GM04503 (cell line): ENCODE measurements at places on chromosomes 2 and 18.

DNA sequence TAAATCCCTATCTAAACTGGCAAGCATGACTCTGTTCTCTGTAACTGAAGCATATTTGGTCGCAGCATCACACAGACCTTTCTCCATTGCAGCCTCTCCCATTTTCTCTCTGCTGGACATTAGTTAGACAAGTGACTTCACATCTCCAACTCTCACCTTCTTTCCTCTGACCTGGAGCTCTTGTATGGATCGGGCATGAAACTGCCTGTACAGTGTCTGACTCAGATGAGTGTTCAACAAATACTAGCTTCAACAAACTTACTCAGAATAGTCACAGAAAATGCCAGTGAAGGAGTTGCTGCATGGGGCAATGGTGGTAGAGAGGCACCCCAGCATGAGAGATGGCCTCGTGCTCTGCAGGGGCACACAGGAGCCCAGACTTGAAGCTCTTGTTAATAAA, 104.7 kb upstream of the COPS8 start:
- DNase-seq, result no peak

DNA sequence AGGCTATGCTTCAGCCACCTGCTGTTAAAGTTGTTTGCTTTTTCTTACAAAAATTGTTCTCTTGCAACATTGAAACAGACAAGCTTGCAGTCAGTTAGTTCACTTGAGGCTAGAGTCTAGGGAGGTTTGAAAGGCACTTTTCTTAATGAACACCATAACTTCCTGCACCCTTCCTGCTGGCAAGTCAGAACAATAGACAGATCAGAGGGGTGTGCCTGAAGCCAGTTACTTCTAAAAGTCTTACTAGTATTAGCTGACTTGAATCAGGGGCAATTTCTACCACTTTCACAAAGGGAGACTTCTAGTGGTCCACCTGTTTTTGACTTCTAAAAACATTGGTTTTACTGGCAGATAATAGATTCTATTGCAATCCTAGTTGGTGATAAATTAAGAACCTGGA, 367.4 kb upstream of the CDH20 start:
- no peak for DNase-seq

- DNase-seq, result no peak
These were observed 1.8 kb downstream of the PSTPIP2 start for GRCh38 chr18:46070232-46070631.

DNA sequence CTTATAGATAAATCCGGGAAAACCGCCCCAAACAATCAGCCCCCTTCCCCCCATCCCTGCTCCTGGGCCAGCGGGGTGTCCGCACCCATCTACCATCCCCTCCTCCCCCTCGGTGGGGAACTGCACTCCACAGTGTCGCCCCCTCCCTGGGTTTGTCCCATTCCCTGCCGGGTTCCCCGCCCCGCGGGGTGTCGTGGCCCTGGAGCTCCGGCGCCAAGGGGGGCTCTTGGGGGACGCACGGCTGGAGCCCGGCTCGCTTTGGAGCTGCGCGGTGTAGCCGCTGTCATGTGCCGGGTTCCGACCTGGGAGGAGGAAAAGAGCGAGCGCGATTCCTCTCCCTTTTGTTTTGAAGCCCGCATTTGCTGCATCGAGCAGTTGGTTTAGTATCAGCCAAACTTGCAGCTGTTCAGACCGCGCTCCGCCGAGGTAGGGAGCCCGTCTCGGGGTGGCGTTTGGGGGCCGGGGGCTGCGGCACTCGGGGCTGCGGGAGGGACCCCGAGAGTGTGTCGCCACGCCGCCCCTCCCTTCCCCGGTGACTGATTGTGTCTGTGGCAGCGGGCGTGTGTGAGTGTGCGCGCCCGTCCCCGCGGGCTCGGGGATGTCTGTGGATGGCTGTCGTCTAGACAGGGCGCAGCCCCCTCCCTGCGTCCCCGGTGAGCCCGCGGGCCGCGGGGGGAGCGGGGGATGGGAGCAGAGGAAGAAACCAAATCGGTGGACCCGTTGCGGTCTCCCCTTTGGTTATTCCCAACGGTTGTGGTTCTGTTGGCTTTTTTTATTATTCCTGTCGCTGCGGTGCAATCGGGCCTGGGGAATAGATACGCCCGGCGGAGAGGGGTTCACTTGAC, 797 bp downstream of the CTIF start:
- DNase-seq, result no peak

DNA sequence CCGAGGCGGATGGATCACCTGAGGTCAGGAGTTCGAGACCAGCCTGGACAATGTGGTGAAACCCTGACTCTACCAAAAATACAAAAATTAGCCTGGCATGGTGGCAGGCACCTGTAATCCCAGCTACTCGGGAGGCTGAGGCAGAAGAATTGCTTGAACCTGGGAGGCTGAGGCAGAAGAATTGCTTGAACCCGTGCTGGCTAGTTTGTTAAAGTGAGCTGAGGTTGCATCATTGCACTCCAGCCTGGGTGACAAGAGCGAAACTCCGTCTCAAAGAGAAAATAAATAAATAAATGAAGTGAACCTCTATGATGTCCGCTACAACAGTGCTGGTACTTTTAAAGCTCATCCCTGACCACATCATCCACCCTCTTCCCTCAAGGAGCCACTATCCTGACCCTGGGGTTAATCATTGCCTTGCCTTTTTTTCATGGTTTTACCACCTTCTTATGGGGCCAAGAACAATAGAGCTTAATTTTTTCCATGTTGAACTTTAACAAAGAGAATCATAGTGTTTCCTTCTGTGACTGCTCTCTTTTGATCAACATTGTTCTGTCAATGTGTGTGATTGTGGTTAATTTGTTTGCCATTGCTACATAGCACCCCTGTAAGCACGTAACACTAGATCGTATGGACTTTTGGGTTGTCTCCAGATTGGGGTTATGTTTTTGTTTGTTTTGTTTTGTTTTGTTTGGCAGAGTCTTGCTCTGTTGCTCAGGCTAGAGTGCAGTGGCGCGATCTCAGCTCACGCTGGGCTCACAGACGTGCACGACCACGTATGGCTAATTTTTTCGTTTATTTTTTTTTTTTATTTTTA, 17.1 kb upstream of the ATRAID start:
- no peak for DNase-seq
